Panc1 (cell line): ENCODE measurements at places on chromosomes 12 and 14.

- DNase-seq = no peak
These were observed 332.0 kb downstream of the CACNA1C start for GRCh38 chr12:2384533-2385351.

DNA sequence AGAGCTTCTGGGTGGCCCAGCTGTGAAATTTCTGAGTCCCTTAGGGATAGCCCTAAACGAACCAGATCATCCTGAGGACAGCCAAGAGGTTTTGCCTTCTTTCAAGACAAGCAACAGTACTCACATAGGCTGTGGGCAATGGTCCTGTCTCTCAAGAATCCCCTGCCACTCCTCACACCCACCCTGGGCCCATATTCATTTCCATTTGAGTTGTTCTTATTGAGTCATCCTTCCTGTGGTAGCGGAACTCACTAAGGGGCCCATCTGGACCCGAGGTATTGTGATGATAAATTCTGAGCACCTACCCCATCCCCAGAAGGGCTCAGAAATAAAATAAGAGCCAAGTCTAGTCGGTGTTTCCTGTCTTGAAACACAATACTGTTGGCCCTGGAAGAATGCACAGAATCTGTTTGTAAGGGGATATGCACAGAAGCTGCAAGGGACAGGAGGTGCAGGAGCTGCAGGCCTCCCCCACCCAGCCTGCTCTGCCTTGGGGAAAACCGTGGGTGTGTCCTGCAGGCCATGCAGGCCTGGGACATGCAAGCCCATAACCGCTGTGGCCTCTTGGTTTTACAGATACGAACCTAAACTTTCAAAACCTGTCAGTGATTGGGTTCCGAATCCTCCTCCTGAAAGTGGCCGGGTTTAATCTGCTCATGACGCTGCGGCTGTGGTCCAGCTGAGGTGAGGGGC is 38.9 kb downstream of the DAD1 start:
- DNase-seq = no peak

DNA sequence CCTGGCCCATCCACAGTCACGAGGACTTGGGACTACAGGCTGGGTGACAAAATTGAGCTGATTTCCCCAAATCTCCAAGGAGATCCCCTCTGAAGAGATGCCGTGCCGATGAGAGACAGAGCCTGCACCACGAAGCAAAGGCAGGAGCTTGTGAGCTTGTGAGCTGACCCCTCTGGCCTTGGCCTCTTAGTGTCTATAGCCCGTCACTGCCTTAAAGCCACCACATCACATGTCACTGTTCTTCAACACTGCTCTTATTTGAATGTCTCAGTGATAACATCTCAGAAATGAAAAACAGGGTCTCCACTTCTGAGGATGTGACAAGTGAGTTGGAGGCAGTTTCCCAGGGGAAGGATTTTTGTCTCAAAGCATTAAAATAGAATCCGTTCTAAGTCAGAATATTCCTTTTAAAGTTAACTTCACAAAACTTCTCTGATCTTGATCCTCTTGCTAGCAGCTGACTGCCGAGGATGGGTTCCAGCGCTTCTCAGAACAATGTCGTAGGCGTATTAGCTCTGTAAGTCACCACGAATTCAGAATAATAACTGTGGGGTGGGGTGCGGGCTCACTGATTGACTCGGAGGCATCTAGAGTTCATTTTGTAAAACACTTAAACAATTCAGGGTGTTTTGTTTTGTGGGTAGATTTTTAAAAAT is 37.5 kb downstream of the CHST11 start:
- no peak for DNase-seq

- no peak for DNase-seq
These were observed 51.1 kb downstream of the MIS18BP1 start for GRCh38 chr14:45201905-45202304.

DNA sequence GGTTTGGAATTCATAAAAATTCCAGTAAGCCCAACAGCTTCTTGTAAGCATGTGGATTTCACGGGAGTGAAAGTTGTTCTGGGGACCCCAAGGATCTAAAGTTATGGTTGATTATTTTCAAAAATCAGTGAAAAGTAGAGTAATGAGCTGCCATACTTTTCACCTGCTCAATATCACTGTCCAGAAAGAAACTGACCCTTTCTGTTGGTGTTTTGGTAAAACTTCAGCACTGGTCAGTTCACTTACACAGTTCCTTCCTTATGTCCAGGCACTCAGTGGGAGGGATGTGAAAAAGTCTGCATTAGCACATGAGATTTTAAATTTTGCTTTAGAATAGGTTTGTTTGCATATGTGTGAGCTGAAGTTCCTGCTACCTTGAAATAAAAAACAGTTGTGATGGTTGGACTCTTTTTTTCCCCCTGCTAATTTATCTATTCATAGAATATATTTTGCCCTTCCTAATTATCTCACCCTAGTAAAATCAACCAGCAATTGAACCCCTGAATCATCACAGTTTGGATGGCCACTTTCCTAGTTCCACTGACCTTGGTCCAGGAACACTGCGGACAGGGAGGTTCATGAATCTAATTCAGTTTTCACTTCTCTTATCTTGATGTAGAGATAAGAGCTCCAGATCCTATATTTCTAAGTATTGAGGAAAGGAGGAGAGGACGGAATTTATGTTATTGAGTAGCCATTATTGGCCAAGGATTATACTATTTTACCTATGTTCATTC is 25.8 kb downstream of the CFL2 start:
- no peak for DNase-seq

- no peak for DNase-seq
These were observed 30.4 kb downstream of the PPHLN1 start for GRCh38 chr12:42356344-42356743.

- no peak for DNase-seq
These were observed 96.6 kb downstream of the SCN8A start for GRCh38 chr12:51687614-51688013.

DNA sequence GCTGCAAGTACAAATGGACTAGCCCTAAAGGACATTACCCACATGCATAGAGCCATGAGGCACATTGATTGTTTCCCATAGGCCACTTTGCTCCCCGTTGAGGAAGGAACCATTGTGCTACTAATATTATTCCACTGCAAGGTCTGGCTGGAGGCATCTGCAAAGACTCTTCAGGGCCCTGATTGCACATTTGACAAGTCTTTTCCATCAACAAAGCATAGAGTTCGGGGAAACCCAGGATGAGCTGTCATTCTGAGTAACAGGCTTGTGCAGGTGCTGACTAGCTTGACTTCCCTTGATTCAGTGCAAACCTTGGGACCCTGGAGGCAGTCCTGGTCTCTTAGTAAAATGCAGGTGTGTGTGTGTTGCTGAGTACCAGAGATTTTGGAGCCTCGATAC is 73.8 kb downstream of the SUSD6 start:
- peak; percentile 56 for DNase-seq

DNA sequence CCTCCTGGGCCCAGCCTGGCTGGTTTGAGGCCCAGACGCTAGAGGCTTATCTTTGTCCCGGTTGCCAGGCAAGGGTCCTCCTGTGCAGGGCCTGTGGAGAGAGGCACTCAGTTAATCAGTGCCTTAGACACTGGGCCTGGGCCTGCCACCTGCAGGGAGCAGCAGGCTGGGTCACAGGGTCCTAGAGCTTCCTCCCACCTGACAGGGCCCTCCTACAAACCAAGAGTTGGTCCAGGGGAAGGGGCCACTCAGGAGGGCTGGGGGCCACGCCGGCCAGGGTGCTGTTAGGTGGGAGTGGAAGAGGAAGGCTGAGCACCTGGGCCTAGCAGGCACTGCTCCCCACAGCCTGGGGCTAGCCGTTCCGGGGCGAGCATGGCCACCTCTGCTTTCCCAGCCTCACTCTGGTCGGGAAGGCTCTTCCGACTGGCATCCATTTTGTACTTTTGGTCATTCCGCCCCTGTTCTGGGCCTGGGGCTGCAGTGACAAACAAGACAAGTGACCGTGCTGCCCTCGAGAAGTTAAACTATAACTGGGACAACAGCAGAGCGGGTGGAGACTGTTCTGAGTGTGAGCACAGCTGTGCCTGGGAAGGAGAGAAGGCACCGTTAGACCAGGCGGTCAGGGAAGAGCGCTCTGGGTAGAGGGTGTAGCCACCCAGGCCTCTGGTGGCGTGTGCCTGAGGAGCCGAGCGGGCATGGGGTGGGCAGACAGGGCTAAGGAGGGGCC is 27.2 kb downstream of the FBRSL1 start:
- DNase-seq = no peak

GRCh38 chr14:63362389-63362819 is 43.7 kb upstream of the GPHB5 start:
- DNase-seq = no peak

DNA sequence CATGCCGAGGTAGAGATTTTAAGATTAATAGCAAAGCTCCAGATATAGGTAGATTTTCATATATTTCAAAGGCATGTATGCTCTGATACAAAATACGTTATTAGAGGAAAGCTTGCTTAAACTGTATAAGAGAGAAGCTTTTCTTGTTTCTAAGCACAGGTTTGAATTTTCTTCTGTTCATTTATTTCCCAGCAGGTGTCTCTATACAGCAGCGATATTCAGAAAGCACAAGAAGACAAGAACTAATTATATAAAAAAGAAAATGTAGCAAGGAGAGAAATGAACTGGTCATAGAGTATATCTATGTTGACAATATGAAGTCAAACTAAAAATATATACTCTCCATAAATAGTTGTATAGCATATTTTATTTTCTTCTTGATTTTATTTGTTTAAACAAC is 307.4 kb upstream of the NOVA1 start:
- DNase-seq = no peak

DNA sequence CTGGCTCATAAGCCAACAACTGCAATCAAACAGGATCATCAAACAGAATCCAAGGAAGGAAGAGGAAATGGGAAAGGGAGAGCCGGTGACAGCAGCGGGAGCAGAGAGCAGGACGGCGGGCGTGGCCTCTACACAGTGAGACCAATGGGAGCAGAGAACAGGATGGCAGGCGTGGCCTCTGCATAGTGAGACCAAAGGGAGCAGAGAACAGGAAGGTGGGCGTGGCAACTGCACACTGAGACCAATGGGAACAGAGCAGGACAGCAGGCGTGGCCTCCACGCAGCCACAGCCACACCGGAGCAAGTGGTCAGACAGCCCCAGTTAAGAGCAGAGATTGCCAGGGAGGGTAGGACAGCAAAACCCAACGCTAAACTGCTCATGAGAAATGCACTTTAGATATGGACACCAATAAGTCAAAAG is 16.4 kb downstream of the LRCOL1 start:
- DNase-seq = peak; percentile 63

- no peak for DNase-seq
These were observed 42.2 kb downstream of the EGLN3 start for GRCh38 chr14:33908540-33909223.

DNA sequence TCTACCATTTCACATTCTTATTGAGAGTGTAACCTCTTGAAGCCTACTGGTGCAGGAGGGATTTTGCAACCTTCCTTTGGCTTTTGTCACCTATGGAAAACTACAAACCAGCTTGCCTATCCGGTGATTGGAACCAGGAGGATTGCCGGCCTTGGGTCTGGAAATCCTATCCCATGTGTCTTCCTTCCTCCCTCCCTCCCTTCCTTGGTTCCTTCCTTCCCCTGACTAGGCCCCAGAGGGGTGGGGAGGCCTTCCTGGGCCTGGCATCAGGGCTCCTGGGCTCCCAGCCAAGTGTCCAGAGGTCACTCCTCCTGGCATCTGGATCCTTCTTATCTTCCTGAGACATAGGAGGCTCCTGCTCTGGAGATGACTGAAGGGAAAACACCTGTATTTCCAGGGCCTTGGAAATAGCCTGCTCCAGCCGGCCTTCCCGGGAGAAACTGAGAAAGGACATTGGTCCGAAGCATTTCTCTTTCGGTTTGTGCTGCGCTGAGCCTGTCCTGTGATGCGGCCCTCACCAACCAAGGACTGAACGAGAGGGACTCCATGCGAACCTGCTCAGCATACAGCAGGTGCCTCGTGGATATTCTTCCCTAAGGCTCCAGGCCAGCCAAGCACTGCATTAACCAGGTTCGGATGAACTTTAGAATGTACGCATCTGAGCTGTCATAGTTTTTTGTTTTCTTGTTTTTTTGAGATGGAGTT is 43.4 kb downstream of the PSMA6 start:
- no peak for DNase-seq

GRCh38 chr12:94429191-94429590 is 30.5 kb downstream of the CEP83 start:
- no peak for DNase-seq

DNA sequence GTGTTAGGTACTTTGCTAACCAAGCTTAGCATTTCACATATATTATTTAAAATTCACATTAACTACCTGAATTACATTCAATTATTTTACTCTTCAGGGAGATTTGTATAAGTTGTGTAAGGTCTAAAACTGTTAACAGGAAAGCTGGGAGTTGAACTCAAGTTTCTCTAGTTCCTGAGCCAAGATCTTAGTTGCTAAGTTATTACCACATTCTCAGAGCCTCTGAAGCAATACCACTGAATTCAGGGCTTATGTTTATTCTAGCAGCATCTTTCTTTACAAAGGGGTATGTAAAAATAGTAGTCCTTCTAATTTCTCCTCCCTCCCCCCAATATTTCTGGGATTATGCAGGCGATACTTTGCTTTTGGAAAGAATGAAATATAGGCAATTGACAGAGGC is 786.8 kb downstream of the DIO2 start:
- no peak for DNase-seq

DNA sequence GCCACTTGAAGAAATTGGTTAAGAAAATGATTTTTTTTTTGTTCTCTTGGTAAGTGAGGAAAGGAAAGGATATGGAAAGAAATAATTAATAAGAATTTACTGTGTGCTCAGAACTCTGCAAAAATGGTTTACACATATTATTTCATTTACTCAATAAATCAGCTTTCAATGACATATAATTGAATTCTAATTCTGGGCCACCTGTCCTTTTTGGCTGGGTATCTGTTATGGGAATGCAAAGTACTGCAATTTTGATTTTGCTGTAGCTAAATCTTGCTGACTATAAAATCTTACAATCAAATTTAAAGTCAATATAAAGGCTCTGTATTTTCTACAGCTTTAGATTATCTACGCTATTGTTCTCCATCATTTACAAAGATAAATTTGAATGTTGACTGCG is 147.1 kb downstream of the GRIP1 start:
- DNase-seq = no peak

DNA sequence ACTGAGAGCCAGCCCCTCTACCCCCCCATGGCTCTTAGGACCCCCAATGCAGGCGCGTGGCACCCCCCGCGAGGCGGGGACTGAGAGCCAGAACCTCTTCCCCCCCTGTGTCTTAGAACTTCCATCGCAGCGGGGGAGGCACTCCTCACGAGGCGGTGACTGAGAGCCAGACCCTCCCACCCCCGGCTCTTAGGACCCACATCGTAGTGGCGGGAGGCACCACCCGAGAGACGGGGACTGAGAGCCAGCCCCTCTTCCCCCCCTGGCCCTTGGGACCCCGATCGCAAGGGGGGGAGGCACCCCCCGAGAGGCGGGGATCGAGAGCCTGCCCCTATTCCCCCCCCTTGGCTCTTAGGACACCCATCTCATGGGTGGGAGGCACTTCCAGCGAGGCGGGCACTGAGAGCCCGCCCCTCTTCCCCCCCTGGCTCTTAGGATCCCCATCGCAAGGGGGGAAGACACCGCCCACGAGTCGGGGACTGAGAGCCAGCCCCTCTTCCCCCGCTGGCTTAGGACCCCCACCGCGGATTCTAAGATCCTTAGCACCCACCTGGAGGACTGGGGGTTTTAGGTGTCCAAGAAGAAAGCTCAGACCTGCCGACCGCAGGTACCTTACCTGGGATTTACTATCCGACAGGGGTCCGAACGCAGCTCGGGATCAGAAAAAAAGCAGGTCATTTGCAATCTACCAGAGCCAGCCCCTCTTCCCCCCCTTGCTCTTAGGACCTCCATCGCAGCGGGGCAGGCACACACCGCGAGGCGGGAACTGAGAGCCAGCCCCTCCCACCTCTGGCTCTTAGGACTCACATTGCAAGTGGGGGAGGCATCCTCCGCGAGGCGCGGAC is 44.9 kb downstream of the DDX11 start:
- no peak for DNase-seq
